ENCODE measurements at places on chromosomes 11 and 22.

- DNase-seq, result no peak
Observed at GRCh38 chr22:29811377-29811776, 26.7 kb downstream of the ASCC2 start.

- no peak for DNase-seq
Observed at GRCh38 chr11:100328626-100329340, 358.3 kb upstream of the ARHGAP42 start.

- peak; percentile 14 for DNase-seq
Observed at GRCh38 chr11:83819931-83820549, 533.9 kb upstream of the CCDC90B start.

DNA sequence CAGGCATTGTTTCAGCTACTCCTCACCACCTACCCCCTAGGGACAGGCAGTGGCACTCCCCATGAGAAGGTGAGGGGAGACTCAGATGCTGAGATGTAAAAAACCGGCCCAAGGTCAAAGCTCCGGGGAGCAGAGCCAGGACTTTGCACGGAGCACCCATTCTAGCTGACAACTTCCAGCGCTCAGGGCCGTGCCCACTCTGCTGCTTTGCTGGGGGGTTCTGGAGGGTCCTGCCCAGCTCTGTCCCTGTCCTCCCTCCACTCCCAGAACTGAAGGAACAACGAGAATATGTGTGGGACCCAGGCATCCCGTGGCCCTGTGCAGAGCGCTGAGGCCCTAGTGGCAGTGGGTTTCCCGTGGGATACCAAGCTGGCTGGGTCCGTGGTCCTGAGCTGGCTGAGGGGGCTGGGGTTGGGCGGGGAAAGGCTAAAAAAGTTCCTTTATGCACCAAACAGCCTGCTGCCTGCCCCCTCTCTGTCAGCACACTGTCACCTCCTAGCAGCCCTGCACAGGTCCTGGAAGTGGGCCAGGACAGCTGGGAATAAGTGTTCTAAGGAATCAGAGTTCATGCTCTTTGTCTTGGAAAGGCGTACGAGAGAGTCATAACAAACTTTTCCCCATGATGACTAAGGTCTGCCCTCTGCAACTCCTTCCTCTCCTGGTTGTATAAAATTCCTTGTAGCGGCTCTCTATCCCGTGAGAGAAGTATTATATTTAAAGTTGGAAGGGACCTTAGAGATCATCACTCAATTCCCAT, 1.9 kb downstream of the MS4A10 start:
- DNase-seq, result no peak
